ENCODE measurements at places on chromosomes 6 and 20. TPM values are rescaled to one million over a fixed set of nuclear protein-coding genes. Genes with fewer than 3 reads are reported as not detected.

The RNF144B gene
- 10.8 TPM for total RNA-seq

GRCh38 chr6:167285077-167285770 lies 5.9 kb upstream of the UNC93A start:
- DNase-seq: peak; percentile 47

The PI3 gene
- total RNA-seq: 3.7 TPM

GRCh38 chr6:90574610-90575009 lies 12.3 kb downstream of the MAP3K7 start:
- DNase-seq: no peak

The SLC22A3 gene
- total RNA-seq: 0.87 TPM

GRCh38 chr20:10369723-10370090 lies 64.3 kb downstream of the MKKS start:
- no peak for DNase-seq

- no peak for DNase-seq
Observed at GRCh38 chr6:111162504-111162903, 75.2 kb downstream of the SLC16A10 start.

The SNPH gene
- 2.7 TPM for total RNA-seq

DNA sequence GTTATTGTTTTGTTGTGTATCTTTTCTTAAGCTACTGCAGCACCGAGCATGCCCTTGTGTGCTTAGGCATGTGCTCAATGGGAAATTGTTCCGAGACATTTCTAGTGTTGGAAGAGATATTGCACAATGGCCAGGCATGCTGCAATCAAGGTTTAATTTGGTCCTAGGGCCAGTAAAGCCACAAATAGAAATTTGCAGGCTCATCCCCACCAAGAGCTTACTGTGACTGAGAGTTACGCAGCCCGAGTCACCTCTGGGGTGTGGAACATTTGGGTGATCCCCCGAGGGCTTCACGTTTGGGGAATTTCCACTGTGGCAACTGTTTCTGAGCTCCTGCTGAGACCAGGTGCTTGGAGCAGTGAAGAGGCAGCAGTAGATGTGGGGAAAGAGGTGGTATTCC lies 65.8 kb downstream of the ADTRP start:
- no peak for DNase-seq

DNA sequence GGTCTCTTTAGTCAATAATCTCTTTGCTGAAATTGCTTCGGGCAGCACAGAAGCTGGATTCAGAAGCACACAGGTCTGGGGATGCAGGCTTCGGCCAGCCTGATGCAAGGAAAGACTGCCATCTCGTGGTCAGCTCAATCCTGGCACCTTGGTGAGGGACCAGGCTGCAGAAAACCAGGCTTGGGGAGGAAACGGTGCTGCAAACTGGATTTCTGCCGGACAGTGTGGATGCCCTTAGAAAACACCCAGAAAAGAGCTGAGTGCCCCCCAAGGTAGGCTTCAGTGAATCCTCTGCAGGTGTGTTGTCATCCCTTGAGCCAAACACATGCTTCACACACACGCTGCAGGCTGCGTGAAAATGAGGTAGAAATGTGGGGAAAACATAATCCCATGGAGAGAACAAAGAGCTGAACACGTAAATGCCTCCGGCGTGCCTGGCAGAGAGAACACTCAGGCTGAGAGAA lies 89.8 kb upstream of the PAX1 start:
- peak; percentile 74 for DNase-seq

- DNase-seq: no peak
Observed at GRCh38 chr6:4883298-4883697, 107.1 kb downstream of the CDYL start.

The IL20RA gene
- 0.90 TPM for total RNA-seq

DNA sequence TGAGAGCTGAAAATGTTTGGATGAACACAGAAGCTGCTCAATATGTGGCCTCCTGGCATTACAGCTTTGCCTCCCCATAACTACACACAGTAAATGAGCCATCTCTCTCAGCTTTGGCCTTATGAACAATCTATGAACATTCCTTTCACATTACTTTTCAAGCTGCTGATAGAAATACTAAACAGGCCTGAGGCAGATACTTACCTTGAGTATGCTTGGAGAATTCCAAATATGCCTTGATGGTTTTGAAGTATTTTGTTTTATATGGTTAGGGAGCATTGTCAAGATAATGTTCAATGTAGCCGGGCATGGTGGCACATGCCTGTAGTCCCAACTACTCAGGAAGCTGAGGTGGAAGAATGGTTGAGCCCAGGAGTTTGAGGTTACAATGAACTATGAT lies 104.5 kb downstream of the CD24 start:
- no peak for DNase-seq

The LAMA5 gene
- 611 TPM for total RNA-seq

The JPH2 gene
- 17.3 TPM for total RNA-seq

GRCh38 chr6:97198046-97198565 lies 84.9 kb downstream of the MMS22L start:
- DNase-seq: no peak

- no peak for DNase-seq
Observed at GRCh38 chr6:137084865-137085617, 40.3 kb upstream of the IL20RA start.

GRCh38 chr6:111765763-111766162 lies 107.5 kb downstream of the FYN start:
- no peak for DNase-seq

GRCh38 chr6:119957195-119957594 lies 607.6 kb upstream of the MAN1A1 start:
- DNase-seq: no peak

- no peak for DNase-seq
Observed at GRCh38 chr20:35232575-35232974, 6.1 kb downstream of the MMP24 start.

- DNase-seq: no peak
Observed at GRCh38 chr6:27297857-27298730, 14.0 kb downstream of the POM121L2 start.

GRCh38 chr6:125195526-125195925 lies 42.0 kb downstream of the TPD52L1 start:
- DNase-seq: no peak

DNA sequence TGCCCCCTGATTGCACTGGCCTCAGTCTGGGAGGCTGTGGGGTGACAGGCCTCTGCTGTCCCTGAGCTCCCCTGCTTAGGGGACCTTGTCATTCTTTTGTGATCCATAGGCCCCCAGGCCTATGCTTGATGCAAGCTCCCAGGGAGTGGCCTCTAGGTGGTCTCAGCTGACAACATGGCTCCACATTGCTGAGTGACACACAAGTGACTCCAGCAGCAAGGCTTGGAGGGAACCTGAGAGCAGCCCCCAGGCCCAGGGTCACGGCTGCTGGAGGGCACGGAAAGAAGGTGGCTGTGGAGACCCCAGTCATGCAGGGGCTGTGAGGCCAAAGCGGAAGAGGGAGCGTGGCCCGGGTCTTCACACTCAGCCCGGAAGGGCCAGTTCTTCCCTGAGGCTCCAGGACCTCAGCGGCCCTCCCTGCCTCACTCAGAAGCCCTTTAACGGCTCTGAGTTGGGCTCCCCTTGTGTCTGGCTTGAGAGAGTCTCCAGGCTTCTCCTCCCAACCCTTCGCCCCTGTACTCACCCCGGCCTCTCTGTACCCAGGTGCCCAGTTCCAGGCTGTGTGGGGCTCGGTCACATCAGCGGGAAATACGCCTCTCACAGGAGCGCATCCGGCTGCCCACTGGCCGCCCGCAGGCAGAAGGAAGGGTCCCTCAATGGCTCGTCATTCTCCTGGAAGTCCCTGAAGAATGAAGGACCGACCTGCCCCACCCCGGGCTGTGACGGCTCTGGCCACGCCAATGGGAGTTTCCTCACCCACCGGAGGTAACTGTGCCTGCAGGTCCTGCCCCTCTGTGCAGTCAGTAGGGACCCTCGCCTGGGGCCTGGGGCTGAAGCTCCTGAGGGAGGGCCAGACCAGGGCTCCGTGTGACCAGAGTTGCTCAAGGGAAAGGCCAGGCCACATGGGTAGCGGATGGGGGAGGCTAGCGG lies 23.7 kb upstream of the PCMTD2 start:
- no peak for DNase-seq

DNA sequence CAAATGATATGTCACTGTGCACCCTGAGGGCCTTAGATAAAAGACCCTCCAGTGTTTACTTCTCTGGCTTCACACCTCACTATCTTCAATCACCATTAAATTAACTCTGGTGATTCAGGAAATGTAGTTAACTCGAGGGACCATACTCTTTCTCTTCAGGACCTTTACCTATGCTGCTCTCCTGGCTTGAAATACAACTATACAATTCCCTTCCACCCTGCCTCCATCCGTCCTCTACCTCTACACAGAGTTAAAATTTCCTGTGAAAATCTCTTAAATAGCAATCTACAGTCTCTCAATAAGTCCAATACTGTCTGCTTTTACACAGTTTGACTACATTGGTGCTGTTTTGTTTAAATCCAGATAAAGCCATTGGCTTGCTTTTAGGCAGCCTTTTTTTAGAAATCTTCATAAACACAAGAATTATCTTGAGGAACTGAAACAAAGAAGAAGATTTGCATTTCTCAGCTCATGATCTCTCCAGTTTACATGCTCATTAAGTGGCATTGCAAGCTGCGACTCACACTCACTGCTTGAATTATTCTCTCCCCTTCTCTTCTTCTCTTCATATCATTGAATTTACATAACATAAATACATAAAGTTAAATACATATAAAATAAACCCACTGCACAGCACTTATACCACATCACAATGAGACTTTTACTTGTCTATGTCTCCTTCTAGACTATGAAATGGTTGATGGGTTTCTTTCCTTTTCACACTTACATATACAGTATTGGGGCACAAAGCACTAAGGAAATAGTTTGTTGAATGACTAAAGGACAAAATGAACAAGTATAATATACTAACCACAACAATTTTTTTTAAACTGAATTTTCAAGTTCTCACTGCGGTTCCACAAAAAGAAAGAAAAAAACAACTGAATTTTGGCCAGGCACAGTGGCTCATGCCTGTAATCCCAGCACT lies 239.0 kb upstream of the KCNQ5 start:
- DNase-seq: no peak

The APOM gene
- 11.2 TPM for total RNA-seq

- DNase-seq: no peak
Observed at GRCh38 chr6:138622967-138623366, 123.7 kb upstream of the NHSL1 start.

DNA sequence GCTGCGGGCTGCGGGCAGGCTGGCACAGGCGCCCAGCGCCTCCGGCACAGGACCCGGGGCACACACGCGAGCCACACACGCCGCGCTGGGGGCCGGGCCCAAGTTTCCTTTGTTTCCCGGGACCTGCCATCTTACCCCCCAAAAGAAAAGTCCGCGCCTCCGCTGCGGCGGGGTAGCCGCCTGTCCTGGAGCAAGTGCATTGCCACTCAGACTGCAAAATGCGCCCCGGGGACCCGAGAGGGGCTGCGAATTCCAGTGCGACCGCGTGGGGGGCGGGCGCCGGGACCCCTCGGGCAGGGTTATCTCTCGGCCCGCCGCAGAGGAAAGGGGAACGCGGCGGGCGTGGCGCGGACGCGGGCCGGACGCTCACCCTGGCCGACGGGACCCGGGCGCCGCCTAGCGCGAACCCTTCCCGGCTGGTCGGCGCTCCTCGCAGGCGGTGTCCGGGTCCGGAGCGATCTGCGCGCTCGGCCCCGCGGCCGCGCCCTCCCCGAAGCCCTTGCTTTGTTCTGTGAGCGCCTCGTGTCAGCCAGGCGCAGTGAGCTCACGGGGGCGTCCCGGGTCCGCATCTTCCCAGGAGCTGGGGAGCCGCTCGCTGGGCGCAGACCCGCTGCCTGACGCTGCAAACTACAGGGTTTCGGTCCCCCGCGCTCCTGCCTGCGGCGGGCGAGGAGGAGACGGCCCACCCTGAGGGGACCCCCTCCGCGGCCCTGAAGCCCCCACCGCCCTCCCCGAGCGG lies 639 bp upstream of the CD24 start:
- peak; percentile 85 for DNase-seq

The SLC26A8 gene
- not detected for total RNA-seq

- no peak for DNase-seq
Observed at GRCh38 chr6:145948878-145949613, 15.1 kb downstream of the SHPRH start.

The NFKBIE gene
- total RNA-seq: 9.2 TPM

DNA sequence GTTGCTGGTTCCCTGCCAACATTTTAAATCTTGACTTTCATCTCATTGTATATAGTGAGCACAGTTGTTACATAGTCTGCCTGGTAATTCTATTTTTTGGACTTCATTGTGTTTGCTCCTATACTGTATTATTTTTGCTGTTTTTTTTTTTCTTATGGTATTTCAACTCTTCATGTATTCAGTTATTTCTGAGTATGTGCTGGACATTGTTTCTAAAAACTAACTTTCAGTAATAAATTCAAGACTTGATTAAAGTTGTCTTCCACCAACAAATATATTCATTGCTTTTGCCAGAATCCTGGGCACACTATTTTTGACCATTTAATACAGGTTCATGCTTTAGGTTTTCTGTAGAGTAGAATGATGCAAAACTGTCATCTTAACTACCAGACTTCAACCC lies 698.3 kb downstream of the MAFB start:
- no peak for DNase-seq

- DNase-seq: no peak
Observed at GRCh38 chr6:140276133-140276532, 901.7 kb upstream of the CITED2 start.

The ECT2L gene
- 0.07 TPM for total RNA-seq
